Panc1 (cell line): ENCODE measurements at places on chromosomes 1 and 21. TPM values are rescaled to one million over a fixed set of nuclear protein-coding genes. Genes with fewer than 3 reads are reported as not detected.
A peak's percentile ranks its signal among the peaks of the same experiment; 100 is the strongest.

GRCh38 chr1:66288048-66288447 lies 245.9 kb upstream of the SGIP1 start:
- no peak for DNase-seq

- DNase-seq, result no peak
Measured at GRCh38 chr1:117735045-117735992, 129.5 kb downstream of the TENT5C start.

DNA sequence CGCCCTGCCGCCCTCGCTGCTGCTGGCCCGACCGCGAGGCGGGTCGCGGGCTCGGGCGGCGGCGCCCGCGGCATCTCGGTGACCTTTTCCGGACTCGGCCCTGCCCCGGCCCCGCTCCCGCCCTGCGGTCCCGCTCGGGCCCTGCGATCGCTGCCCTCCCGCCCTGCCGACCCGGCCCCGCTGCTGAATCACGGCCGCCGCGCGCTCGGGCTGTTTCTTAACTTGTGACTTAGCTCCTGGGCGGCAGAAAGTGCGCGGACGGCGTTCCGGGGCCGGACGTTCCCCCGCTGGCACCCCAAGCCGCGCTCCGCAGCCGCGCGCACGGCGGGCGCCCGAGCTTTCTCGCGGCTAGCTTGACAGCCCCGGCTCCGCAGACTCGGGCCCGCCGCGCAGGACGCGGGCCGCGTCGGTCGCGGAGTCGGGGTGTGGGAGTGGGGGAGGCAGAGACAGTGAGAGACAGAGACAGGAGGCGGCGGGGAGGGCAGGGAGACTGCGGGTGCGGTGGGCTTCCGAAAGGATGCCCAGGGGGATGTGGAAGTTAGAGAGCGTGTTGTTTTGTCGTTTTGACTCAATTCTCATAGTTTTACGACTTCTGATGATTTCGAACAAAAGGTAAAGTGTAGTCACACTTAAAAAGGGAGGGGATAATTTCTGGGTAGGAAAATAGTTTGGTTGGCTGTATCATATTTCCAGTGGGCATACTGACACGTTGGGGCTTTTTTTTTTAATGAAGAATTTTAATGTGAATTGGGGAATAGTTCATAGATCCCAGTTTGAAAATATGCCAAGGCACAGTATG lies 49.8 kb downstream of the PRDM2 start:
- no peak for DNase-seq

DNA sequence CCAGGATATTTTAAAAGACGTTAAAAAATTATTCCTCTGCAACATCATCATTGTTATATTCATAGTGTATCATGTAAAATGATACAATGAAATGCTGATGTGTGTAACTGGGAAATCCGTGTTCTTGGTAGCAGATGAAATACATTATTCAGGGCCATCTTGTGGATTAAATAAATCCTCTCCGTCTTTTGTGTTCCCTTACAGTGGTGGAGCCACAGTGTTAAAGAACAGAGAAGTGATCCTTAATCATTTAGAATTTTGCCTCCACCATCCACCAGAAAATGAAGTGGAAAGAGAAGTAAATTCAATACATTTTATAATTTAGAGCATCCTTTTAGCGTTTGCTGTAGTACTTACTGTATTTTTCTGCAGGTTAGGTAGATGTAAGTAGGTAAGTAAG lies 1.3 kb downstream of the DYRK3 start:
- no peak for DNase-seq

DNA sequence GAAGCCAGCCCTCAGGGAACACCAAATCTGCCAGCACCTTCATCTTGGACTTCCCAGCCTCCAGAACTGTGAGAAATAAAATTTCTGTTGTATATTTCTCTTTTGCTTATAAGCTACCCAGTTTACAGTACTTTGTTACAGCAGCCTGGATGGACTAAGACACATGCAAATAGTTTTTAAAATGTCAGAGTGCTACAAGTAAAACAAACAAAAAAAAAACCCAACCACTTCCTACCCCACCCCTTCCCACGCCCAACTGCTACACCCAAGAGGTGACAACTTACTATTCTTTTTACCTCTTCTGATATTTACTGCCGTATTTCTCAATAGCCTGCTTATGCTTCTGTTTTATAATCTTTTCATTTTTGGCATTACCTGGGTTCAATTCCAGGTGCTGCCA lies 8.6 kb upstream of the SPSB1 start:
- DNase-seq, result no peak

- no peak for DNase-seq
Measured at GRCh38 chr1:20149601-20150325, 10.6 kb downstream of the PLA2G2F start.

GRCh38 chr1:162212713-162213112 lies 143.2 kb downstream of the NOS1AP start:
- no peak for DNase-seq

- DNase-seq, result no peak
Measured at GRCh38 chr1:110214454-110215404, 4.6 kb downstream of the KCNC4 start.

- DNase-seq, result no peak
Measured at GRCh38 chr21:32532636-32533035, 52.7 kb downstream of the TCP10L start.

DNA sequence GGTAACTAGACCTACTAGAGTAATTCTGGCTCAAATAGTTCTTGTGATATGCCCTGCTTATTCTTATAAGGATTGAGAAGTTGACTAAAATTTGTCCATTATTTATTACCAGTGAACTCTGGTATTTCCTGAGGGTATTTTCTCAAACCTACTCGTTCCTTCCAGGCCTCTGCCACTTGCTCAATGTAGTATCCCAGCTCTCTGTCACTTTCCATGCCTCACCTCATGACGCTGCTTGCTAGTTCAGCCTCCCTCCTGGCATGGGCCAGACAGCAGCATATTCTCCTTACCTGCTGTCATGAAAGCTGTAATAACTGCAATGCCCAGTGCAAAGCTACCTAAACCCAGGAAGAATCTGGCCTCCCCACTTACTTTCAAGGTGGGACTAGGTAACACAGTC lies 602.9 kb upstream of the ADAMTS5 start:
- no peak for DNase-seq

DNA sequence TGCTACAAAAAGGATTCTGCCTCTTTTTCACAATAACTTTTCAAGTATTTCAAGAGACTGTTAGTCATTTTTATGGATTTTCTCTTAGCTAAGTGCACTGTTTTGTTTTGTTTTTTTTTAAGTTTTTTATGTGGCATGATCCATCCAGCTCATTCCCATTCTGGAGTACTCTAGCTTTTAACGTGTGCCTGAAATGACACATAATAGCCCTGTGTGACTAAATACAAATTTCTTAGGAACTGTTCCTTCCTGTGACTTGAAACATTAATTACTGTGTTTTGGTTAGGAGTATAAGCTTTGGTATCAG lies 143.9 kb downstream of the HS2ST1 start:
- DNase-seq, result no peak

GRCh38 chr1:83900524-83900923 lies 98.4 kb downstream of the TTLL7 start:
- peak; percentile 36 for DNase-seq

GRCh38 chr1:92851729-92852128 lies 19.9 kb downstream of the RPL5 start:
- no peak for DNase-seq

DNA sequence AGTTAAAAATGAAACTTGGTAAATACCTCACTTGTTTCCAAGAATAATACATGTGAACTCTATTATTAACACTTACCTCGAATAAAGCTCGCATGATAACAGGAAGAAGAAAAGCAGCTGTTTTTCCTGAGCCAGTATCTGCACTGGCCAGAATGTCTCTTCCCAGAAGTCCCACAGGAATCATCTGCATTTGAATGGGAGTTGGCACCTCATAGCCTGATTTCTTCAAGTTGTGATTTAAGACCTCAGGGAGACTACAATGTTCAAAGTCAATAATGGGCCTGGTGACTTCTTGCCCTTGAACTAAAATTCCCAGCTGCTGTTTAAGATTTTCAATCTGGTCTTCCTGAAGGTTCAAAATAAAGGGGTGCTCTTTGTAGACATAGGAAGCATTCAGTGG lies 3.8 kb downstream of the DDX59 start:
- no peak for DNase-seq

- no peak for DNase-seq
Measured at GRCh38 chr1:58159434-58159830, 387.1 kb downstream of the OMA1 start.

DNA sequence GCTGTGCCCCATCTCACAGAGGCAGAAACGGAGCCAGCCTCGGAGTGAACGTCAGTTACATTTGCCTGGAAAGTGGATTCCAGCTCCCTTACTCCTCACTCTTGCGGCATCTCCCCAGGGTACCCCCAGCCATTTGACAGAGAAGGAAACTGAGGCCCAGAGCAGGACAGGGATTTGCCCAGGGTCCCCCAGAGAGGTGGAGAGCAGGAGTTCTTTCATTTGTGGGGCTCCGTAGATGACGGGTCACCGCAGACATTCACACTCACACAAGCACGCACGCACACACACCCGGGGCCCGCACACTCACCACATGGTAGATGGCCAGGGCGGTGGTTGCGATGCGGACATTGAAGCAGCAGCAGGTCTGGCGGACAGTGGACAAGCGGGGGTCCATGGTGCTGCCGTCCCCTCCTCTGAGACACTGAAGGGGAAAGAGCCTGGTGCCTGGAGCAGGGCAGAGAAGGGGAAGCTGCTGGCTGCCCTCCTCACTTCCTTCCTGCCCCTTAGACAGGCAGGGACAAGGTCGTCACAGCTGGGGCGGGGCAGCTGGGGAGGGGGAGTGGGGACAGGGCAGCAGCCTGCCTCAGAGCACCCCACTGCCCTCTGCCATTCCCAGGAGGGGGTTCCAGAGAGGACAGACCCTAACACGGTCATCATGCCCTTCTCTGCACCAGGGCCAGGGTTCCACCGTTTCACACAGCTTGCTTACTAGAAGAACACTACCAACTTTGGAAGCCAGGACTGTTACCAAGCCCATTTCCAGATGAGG lies at the start of gene LAPTM5:
LAPTM5 (minus strand) TSS at position 423 of the 769 bp plus-strand sequence; CDS start at position 394, 29 bp downstream.
- no peak for DNase-seq

GRCh38 chr1:23444596-23445390 lies 20.2 kb upstream of the TCEA3 start:
- DNase-seq, result no peak

DNA sequence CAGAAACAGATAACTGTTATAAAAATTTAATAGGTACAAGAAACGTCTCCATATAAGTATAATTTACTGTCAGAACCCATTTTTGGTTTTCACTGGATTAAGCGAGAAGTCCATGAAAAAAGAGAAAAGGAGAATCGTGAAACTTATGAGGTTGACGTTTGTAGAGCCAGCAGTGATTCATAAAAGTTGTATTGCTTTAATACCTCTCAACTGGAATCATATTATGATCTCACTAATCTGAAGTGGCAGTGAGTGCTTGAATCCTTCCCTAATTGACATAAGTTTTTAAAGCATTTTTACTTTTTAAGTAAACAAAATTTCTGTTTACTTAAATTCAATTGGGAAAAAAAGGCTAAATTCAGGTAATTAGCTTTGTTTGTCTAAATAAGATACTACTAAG lies 315.3 kb downstream of the TPR start:
- DNase-seq, result no peak

DNA sequence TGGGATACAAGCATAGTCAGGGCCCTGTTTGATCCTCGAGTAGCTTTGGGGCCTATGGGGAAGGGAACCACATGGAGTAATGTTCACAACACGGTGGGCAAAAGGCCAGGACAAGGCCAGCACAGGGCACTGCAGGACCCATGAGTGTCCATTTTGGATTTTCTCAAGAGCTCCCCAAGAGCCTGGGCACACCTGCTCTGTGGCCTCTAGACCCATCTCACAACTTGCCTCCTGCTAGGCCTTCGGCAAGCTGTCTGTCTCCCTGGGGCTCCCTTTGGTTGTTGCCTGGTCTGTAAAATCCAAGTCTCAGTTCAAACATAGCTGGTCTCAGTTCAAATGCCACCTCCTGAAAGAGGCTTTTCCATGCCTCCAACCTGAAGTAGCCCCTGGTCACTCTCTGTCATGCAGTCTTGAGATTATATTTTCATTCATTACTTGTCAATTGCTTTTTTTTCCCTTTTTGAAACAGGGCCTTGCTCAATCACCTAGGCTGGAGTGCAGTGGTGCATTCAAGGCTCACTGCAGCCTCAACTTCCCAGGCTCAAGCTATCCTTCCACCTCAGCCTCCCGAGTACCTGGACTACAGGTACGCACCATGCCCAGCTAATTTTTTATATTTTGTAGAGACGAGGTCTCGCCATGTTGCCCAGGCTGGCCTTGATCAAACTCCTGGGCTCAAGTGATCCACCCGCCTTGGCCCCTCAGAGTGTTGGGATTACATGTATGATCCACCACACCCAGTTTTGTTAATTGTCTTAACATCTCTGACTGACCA lies 107.4 kb downstream of the MATN1 start:
- no peak for DNase-seq

DNA sequence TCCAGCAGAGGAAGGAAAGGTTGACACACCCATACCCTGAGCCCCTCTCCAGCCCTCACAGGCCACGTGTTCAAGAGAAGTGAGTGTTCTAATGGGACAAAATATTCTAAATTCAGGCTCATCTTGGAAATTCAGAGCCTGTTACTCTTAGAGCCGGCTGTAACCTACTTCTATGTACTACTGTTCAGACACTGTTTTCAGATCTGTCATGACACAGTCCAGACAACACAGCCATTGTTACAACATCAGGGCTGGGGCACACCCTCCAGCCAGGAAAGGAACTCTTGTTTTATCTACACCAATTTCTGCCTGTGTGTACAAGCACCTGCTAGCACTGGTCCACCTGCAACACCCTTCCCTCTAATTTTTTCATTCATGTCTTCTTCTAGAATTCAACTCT lies 145.4 kb upstream of the C8B start:
- no peak for DNase-seq

Gene C1orf53
- total RNA-seq, result 7.2 TPM

Gene LTN1
- total RNA-seq, result 19.7 TPM

Gene CASZ1
- 27.8 TPM for total RNA-seq

Gene FBLIM1
- 4.3 TPM for total RNA-seq

Gene AIRE
- not detected for total RNA-seq

Gene MEF2D
- total RNA-seq, result 30.9 TPM

Gene KIF14
- total RNA-seq, result 17.8 TPM

Gene CLCA1
- 0.08 TPM for total RNA-seq

Gene TP73
- total RNA-seq, result 4.7 TPM
